ENCODE measurements at places on chromosomes 16 and 17. TPM values are rescaled to one million over a fixed set of nuclear protein-coding genes. Genes with fewer than 3 reads are reported as not detected.

GRCh38 chr16:3945751-3946603 is 65.5 kb upstream of the CREBBP start:
- H3K27ac ChIP-seq, result peak overlapping the region; percentile 52
- no peaks in the 10 kb centered on the region for H3K27me3 ChIP-seq
- H3K4me1 ChIP-seq, result peaks cover 2% of the 10 kb centered on the region
- peak; percentile 79 for DNase-seq

DNA sequence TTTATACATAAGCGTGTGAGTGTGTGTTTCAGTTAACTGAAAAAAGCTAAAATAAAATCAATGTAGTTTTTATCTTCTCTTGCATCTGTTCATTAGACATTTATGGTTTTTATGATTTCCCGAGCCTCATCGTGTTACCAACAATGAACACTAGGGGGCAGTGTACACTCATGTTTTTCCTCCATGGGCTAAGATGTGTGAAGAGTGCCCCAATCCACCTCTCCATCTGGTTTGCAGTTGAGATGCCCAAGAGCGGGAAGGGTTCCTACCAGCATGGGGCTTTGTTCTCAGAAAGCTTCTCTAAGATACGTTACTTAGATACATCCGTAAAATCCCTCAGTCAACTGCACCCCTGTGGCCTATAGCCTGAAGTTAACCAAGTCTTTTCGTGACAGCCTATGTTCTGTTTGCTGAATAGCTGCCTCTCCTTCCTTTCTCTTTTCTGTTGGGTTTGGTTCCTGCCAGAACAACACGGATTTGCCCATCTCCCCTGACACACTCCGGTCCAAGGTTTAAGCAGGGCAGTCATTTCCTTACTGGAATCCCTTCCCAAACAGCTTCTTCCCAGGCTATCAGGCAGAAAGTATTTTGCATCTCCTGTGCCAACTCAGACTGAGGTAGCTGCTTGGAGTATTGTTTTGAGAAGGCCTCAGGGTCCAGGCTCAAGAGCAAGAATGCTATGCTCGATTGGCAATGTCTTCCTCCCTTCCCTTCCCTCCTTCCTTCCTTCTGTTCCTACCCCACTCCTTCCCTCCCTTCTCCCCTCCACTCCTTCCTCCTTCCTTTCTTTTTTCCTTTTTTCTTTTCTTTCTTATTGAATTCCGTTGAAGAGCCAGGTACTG is 12.9 kb upstream of the ELAC2 start:
- no peak overlapping the region for H3K4me3 ChIP-seq
- H3K27me3 ChIP-seq, result no peaks in the 10 kb centered on the region
- no peaks in the 10 kb centered on the region for H3K36me3 ChIP-seq
- no peak overlapping the region for H3K27ac ChIP-seq
- DNase-seq, result no peak

DNA sequence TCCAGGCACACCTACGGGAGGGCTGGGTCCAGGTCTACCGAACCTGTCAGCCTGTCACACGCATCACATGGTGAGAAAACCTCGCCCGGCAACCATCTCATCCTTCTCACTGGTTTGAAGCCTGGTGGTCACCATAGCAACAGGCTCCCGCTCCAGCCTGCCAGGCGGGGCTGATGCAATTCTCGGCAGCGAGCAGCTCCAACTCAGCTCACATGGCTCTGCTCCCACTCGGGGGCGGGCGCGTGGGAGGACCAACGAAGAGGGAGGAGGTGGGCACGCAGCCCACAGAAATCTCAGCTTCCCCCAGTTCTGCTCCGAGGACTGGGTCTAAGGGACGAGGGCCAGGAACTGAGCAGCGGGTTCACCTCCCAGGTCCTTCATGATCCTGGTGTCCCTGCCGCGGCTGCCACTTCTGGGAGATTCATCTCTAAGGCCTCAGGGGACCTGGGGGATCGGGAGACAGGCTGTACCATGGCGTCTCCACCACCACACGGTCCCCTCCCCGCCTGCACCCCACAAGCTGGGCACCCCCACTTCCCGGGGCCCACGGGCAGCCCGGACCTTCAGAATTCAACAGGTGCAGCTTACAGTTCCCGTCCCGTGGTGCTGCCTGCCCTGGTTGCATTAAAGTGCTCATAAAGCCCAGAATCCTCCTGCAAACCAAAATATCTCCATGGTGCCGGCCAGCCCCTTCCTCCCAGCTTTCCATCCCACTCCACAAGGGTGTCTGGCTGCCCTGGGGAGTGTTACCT is 25.8 kb downstream of the ABR start:
- H3K27me3 ChIP-seq, result no peaks in the 10 kb centered on the region
- H3K4me1 ChIP-seq, result no peaks in the 10 kb centered on the region
- peak; percentile 93 for DNase-seq
- H3K4me3 ChIP-seq, result no peak overlapping the region
- H3K36me3 ChIP-seq, result no peaks in the 10 kb centered on the region
- H3K27ac ChIP-seq, result no peak overlapping the region

GRCh38 chr16:3573146-3573815 is 3.9 kb downstream of the NLRC3 start:
- no peaks in the 10 kb centered on the region for H3K36me3 ChIP-seq
- no peak overlapping the region for H3K4me3 ChIP-seq
- no peaks in the 10 kb centered on the region for H3K4me1 ChIP-seq
- H3K27ac ChIP-seq, result no peak overlapping the region
- no peak for DNase-seq
- no peaks in the 10 kb centered on the region for H3K27me3 ChIP-seq

DNA sequence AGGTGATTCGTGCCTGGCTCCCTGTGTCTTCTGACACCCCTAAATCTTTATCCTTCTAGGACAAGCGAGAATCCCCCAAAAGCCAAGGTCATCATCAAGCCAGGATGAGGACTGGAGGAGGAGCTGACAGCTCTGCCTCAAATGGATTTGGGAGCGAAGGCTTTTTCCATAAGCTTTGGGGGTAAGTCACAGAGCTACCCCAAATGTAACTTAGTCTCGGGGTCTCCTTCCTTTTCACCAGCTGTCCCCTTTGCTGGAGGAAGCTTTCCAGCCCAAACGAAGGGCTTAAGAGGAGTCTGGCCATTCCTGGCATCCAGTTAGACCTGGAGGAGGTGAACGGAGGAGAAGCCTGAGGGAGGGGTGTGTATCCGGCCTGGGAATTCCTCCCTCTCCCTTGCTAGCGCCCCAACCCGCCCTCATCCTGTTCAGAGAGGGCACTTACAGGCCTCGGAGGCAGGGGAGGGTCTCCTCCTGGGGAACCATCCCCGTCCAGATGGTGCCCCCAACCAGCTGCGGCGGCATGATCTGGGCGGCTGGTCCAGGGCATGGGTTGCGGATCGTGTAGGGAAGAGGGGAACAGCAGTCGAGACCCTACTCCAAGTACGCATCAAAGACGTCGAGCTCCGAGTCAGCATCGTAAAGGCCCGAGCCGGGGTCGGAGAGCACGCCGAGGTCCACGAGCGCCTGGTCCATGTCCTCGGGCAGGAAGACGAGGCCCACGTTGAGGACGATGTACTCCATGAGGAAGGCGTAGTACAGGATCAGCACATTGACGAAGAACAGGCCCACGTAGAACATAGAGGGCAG is 938 bp downstream of the DEXI start:
- no peak for DNase-seq
- no peaks in the 10 kb centered on the region for H3K27me3 ChIP-seq
- H3K36me3 ChIP-seq, result no peaks in the 10 kb centered on the region
- H3K4me1 ChIP-seq, result peaks cover 6% of the 10 kb centered on the region
- peak overlapping the region; percentile 0 for H3K27ac ChIP-seq

- no peaks in the 10 kb centered on the region for H3K27me3 ChIP-seq
- no peaks in the 10 kb centered on the region for H3K36me3 ChIP-seq
- peaks cover 4% of the 10 kb centered on the region for H3K4me1 ChIP-seq
- no peak overlapping the region for H3K4me3 ChIP-seq
- no peak for DNase-seq
- no peak overlapping the region for H3K27ac ChIP-seq
These were observed 5.1 kb downstream of the MVP start for GRCh38 chr16:29825145-29826044.

- DNase-seq, result no peak
- H3K4me3 ChIP-seq, result no peak overlapping the region
- H3K36me3 ChIP-seq, result no peaks in the 10 kb centered on the region
- H3K27me3 ChIP-seq, result no peaks in the 10 kb centered on the region
- H3K27ac ChIP-seq, result no peak overlapping the region
These were observed 44.8 kb downstream of the ERN1 start for GRCh38 chr17:64084940-64085649.

DNA sequence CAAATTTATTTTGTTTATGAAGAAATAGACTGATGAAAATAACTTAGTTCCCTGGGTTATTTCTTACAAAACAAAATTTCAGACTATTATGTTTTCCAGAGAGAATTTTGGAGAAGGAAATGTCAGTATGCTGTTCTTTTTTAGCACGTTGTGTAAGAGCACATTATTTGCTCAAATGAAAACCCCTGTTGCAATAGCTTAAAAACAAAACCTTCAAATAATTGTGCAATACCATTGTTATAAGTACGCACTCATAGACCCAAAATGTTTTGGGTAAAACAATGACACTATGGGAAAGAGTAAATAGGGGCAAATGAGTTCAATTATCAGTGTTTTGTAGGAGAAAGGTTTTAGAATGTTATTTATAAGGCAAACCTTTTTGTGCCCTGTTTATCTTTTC is 18.2 kb downstream of the VMP1 start:
- DNase-seq, result no peak
- no peak overlapping the region for H3K27ac ChIP-seq
- H3K4me3 ChIP-seq, result no peak overlapping the region
- no peaks in the 10 kb centered on the region for H3K4me1 ChIP-seq
- no peaks in the 10 kb centered on the region for H3K36me3 ChIP-seq

GRCh38 chr17:48609759-48610281 is 997 bp downstream of the HOXB7 start:
- H3K36me3 ChIP-seq, result no peaks in the 10 kb centered on the region
- no peaks in the 10 kb centered on the region for H3K4me1 ChIP-seq
- peak overlapping the region; percentile 54 for H3K4me3 ChIP-seq
- H3K27me3 ChIP-seq, result no peaks in the 10 kb centered on the region

- no peak overlapping the region for H3K27ac ChIP-seq
- H3K36me3 ChIP-seq, result no peaks in the 10 kb centered on the region
- no peak overlapping the region for H3K4me3 ChIP-seq
- DNase-seq, result peak; percentile 69
These were observed 60.6 kb downstream of the TNFRSF13B start for GRCh38 chr17:16911141-16911937.

- no peak for DNase-seq
- H3K4me1 ChIP-seq, result peaks cover 1% of the 10 kb centered on the region
- H3K27ac ChIP-seq, result no peak overlapping the region
- no peak overlapping the region for H3K4me3 ChIP-seq
These were observed 212.3 kb downstream of the SHISA9 start for GRCh38 chr16:13113741-13114140.

GRCh38 chr16:56935201-56935600 is 3.3 kb downstream of the HERPUD1 start:
- DNase-seq, result no peak
- no peaks in the 10 kb centered on the region for H3K4me1 ChIP-seq
- H3K36me3 ChIP-seq, result no peaks in the 10 kb centered on the region
- no peak overlapping the region for H3K4me3 ChIP-seq
- no peak overlapping the region for H3K27ac ChIP-seq

SOST gene
- total RNA-seq, result 34.3 TPM

SCO1 gene
- total RNA-seq, result 24.4 TPM

SLC16A13 gene
- total RNA-seq, result 1.3 TPM

PRSS36 gene
- 8.8 TPM for total RNA-seq

Data from aorta (tissue), 5 donors.